ENCODE measurements at places on chromosomes 11 and 22.

GRCh38 chr22:19708321-19709011, 5.8 kb upstream of the SEPTIN5 start:
- DNase-seq, result no peak

- DNase-seq, result no peak
Observed at GRCh38 chr11:128908391-128909246, 17.5 kb downstream of the KCNJ5 start.

- no peak for DNase-seq
Observed at GRCh38 chr11:123569393-123569792, 85.0 kb downstream of the SCN3B start.

DNA sequence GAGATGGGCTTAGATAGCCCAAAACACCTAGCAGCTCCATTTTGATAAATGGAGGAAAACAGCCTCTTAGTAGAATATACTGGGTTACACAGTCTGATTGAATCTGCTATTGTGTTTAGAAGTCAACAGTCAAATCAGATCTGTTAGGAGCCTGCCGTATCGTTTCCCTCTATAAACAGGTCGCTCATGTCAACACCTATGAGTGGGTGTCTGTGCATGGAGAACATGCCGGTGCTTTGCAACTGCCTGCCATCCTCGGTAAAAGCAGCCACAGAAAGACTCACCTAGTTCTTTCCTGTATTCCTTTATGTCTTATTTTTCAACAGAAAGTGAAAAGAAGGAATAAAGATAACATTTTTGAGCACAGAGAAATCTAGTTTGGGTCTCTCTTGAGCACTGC, 99.4 kb downstream of the ETS1 start:
- DNase-seq, result no peak

GRCh38 chr11:107731941-107732688, 20.3 kb upstream of the SLN start:
- DNase-seq, result no peak

GRCh38 chr11:22807391-22807790, 22.2 kb downstream of the SVIP start:
- no peak for DNase-seq

- no peak for DNase-seq
Observed at GRCh38 chr11:65853246-65853979, 4.6 kb downstream of the CFL1 start.

- peak; percentile 95 for DNase-seq
Observed at GRCh38 chr11:118202599-118203422, 22.0 kb downstream of the JAML start.

DNA sequence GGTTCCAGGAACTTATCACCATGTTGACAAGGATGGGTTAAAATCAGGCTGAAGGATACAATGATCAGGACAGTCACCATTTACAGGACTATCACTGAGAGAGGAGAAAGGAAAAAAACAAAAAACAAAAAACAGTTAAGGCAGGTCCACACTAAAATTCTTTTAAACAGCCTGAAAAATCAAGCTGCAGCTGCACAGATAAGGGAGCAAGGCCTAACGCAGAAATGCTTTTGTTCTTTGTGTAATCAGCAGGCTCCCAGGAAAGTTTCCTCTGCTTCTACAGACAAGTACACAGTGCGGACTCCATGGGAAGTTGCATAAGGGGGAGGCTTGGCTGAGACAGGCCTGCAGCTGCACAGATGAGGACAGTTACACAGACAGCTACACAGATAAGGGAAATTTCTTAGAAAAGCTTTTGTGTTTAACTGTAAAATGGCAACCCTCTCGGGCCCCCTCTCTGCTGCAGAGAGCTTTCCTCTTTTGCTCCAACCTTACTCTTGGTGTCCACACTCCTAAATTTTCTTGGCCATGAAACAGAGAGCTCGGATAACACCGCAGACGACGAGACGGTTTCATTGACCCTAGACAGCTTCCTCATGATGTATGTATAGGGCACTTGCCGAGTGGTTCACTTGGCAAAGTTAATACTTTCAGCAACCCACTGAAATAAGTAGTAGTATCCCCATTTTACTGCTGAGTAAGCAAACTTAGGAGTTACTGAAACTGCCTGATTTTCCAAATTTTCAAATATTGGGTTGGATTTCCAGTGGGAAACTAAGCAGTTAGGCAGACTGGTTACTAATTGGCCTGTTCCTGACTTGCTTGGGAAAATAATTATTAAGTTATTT, 45.5 kb downstream of the PIWIL3 start:
- DNase-seq, result peak; percentile 62

- no peak for DNase-seq
Observed at GRCh38 chr11:126079621-126080124, 17.0 kb upstream of the CDON start.

- DNase-seq, result no peak
Observed at GRCh38 chr11:93054279-93054678, 84.8 kb downstream of the MTNR1B start.

- no peak for DNase-seq
Observed at GRCh38 chr11:707817-708420, 1.9 kb downstream of the EPS8L2 start.

- no peak for DNase-seq
Observed at GRCh38 chr22:47835726-47836125, 1073.3 kb downstream of the TBC1D22A start.

All from large intestine (tissue), 12 donors.